Activated T-cell treated with anti-CD3 and anti-CD28 coated beads, Interleukin-2, amount 50 U/mL, for 72 hours (primary cell): ENCODE measurements at places on chromosomes 4 and X. TPM values are rescaled to one million over a fixed set of nuclear protein-coding genes. Genes with fewer than 3 reads are reported as not detected.

DNA sequence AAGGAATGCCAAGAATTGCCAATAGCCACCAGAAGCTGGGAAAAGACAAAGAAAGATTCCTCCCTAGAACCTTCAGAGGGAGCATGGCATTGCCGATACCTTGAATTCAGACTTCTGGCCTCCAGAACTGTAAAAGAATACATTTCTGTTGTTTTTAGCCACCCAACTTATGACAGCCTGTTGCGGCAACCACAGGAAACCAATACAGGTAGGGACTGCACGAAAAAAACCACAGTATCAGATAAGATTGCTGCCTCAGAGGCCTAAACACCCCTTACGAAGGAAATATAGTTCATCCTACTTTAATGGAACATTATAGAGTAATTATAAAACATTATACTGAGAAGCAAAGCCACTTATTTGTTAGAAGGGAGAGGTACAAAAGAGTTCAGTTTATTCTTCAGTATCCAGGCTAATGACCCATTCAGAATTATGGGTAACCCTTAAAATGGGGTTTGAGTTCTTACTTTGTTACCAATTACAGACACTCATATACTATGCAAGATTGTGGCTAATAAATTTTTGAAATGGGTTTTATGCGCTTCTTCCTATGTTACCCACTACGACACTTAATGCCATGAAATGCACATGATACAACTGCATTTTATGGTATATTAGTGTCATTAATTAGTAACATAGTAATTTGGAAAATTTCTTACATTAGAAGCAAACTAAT is 37.4 kb upstream of the SMIM10L2A start:
- H3K36me3 ChIP-seq, result no peaks in the 10 kb centered on the region
- DNase-seq, result peak; percentile 40
- H3K27ac ChIP-seq, result no peak overlapping the region
- H3K4me1 ChIP-seq, result peaks cover 26% of the 10 kb centered on the region

- peaks cover 19% of the 10 kb centered on the region for H3K27me3 ChIP-seq
- no peak overlapping the region for H3K4me3 ChIP-seq
These were observed 61.7 kb upstream of the HDAC8 start for GRCh38 chrX:72634331-72634730.

DNA sequence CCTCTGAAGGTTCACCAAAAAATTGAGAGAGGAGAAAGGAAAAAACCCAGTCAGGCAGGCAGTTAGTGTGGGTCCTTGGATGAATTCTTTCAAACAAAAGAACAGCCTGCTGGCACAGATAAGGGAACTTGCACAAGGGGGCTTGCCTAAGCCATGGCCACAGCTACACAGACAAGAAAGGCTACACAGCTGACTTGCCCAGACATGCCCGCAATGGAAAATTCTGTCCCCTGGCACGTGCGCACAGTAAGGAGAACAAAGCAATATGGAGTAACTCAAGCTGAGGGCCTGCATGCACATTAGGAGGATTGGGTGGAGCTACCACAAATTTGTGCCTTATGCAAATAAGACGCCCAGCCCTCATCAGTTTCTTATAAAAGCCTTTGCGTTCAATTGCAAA is 512.5 kb upstream of the HTR2C start:
- H3K27me3 ChIP-seq, result peaks cover 15% of the 10 kb centered on the region
- H3K27ac ChIP-seq, result no peak overlapping the region
- H3K36me3 ChIP-seq, result no peaks in the 10 kb centered on the region
- no peak for DNase-seq
- H3K4me3 ChIP-seq, result no peak overlapping the region

GRCh38 chrX:129755779-129756650 is 17.2 kb downstream of the XPNPEP2 start:
- peak overlapping the region; percentile 68 for H3K27ac ChIP-seq
- no peaks in the 10 kb centered on the region for H3K36me3 ChIP-seq
- H3K4me1 ChIP-seq, result peaks cover 54% of the 10 kb centered on the region
- peak; percentile 35 for DNase-seq

DNA sequence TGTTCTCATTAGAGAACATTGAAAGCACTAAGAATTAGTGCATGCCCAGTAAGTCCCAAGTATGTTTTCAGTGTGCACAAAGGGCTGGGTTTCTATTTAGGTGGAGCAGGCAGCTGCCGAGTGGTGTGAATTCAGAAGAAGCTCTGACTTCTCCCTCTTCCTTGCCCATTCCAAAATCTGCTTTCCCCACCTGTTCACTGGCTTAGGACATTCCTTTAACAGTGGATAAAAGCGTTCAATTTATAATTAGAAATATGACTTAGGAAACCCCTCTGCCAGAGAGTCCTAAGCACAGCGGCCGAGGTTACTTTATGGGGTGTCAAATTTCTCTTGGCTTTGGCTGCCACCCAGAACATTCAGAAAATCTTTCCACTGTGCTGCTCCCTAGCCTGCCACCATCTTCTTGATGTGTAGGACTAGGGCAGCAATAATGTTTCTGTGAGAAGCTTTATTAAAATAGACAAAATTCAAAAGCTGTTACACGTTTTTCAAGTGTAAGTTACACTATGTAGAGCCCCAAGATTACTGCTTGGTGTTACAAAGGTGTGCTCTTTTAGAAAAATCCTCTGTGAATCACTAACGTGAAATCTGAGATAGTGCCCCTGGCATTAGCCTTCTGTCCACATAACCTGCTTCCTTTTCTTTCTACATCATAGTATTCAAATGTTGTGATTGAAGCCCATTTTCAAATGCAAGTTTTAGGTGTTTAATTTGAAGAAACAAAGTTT is 191.6 kb upstream of the ANKRD50 start:
- H3K36me3 ChIP-seq, result no peaks in the 10 kb centered on the region
- no peak overlapping the region for H3K4me3 ChIP-seq
- no peak overlapping the region for H3K27ac ChIP-seq
- no peak for DNase-seq
- H3K27me3 ChIP-seq, result no peaks in the 10 kb centered on the region
- no peaks in the 10 kb centered on the region for H3K4me1 ChIP-seq

- no peak overlapping the region for H3K4me3 ChIP-seq
- H3K27ac ChIP-seq, result no peak overlapping the region
- DNase-seq, result no peak
- H3K4me1 ChIP-seq, result no peaks in the 10 kb centered on the region
- H3K27me3 ChIP-seq, result no peaks in the 10 kb centered on the region
These were observed 186.4 kb upstream of the GALNT7 start for GRCh38 chr4:172982151-172982590.

DNA sequence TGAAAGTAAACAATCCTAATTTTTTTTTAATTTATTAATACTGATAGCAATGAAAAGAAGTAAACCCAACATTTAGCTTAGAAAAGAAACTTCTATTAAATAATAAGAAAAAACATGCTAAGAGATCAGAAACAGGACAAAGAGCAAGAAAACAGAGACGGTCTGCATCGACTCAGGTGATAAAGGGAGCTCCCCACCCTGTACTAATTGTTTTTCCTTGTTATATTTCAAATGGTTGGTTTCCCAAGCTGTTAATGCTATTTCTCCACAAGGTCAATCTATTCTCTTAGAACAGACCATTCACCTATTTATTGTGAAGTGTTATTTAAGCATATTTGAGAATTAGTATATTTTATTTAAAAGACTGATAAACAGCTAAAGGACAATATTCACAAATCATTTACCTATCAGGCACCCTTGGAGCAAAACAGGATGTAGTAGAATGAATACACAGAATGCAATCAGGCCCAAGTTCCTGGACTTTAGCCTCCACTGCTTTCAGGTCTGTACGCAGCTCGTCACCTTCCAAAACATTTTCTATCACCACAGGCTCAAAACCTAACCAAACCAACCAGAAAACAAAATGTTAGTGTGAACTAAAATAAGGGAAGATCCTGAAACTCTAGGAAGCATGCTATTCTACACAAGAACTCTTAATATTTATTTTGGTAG is 5.5 kb downstream of the SEPSECS start:
- no peaks in the 10 kb centered on the region for H3K27me3 ChIP-seq
- no peak overlapping the region for H3K4me3 ChIP-seq
- H3K27ac ChIP-seq, result no peak overlapping the region
- peaks cover 16% of the 10 kb centered on the region for H3K36me3 ChIP-seq

GRCh38 chr4:31390849-31391248 is 670.7 kb downstream of the PCDH7 start:
- H3K27ac ChIP-seq, result no peak overlapping the region
- no peaks in the 10 kb centered on the region for H3K27me3 ChIP-seq
- no peak for DNase-seq
- no peak overlapping the region for H3K4me3 ChIP-seq
- H3K36me3 ChIP-seq, result no peaks in the 10 kb centered on the region
- H3K4me1 ChIP-seq, result no peaks in the 10 kb centered on the region

APELA gene
- not detected for total RNA-seq

OPN1MW2 gene
- total RNA-seq, result not detected

SMIM10 gene
- total RNA-seq, result 0.99 TPM

GPRASP3 gene
- total RNA-seq, result 2.4 TPM

LDB2 gene
- not detected for total RNA-seq
